ENCODE measurements at places on chromosomes 6 and 20.

- DNase-seq: no peak
Measured at GRCh38 chr20:47735412-47736400, 49.6 kb downstream of the SULF2 start.

GRCh38 chr6:22575190-22575589 lies 5.8 kb downstream of the HDGFL1 start:
- DNase-seq: no peak

DNA sequence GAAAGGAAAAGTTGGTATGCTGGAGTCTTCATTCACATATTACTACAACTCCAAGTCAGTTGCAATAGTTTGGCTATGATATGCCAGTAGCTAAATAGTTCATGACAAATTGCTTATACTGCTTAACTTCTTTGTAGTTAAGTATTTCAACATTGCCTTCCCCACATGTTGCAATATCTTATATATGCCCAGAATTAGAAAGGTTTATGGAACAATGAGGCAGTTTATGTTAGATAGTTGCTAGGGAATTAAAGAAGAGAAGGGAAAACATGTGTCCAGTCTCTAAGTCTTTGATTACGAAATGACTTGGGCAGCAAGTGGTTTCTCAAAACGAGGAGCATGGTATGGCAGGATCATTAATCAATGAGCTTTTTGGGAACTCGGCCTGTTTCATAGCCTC lies 145.8 kb downstream of the PLCB4 start:
- DNase-seq: no peak

DNA sequence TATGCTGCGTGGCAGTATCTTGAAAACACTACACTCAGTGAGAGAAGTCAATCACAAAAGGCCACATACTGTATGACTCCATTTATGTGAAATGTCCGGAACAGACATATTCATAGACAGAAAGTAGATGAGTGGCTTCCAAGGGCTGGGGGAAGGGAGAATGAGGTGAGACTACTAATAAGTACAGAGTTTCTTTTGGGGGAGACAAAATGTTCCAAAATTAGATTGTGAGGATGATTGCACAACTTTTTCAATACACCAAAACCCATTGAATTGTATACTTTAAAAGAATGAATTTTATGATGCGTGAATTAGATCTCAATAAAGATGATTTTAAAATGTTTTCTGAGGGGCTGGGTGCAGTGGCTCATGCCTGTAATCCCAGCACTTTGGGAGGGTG lies 9.2 kb upstream of the SPO11 start:
- DNase-seq: no peak

DNA sequence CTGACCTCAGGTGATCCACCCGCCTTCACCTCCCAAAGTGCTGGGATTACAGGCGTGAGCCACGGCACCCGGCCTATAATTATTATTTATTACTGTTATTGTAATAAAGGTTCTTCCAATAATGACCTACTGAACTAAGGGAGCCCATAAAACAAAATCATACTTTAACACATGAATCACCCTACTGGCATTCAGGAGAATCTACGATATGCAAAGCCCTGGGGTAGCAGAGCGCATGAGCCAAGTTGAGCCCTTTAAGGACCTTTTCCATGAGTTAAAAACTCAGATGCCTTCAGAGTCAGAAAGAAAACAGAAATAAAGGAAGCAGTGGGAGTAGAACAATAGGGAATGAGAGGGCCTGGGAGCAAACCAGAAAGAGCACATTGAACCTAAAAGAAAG lies 41.5 kb downstream of the SNRPB start:
- DNase-seq: no peak

- DNase-seq: no peak
Measured at GRCh38 chr20:54774426-54774825, 299.0 kb downstream of the DOK5 start.

DNA sequence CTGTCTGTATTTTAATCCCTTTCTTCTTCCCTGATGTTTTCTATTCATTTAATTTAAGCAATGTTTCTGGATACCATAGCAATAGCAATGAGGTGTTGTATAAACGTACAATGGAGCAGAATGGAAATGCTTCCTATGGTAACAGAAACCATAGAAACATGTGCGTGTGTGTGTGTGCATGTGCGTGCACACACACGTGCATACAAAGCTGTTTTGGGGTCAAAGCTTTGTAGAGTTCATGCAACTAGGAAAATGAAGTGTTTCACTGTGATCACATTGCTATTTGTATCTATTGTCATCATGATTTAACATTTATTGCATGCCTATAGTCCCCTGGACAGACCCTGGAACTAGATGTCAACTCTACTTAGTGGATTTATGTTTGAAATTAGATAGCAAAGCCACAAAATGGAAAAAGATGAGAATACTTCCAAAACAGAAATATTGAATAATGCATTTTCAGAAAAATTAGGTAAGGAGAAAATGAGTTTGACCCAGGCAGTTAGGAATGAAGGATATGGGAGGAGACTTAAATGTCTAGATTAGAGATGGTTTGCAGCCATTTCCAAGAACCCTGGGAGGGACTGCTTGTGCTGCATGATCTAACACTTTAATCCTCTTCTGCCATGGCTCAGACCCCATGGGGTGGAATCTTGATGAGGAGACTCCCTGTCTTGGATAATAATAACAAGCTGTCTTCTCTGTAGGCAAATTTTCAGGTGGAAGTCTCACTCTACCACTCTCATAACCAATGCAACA lies 124.4 kb downstream of the TRMT11 start:
- no peak for DNase-seq

GRCh38 chr6:73964241-73964854 lies 268.3 kb downstream of the CD109 start:
- no peak for DNase-seq

DNA sequence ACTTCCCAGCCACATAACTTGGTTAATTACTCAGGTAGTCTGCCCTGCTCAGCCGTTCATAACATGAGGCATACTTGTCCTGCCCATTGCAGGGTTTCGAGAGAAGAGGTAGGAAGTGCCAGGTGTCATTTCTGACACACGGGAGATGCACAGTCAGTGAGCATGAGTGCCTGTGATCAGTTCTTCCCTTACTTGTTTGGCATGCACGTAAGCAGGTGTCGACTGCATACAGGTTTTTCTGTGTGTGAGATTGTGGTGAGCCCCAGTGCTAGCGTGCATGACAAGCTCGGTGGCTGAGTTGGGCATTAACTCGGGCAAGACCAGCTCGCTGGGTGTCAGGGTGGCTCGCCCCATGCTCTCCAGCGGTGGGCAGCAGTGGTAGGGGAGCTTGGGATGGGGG lies 51.2 kb upstream of the SLC22A1 start:
- DNase-seq: no peak

- DNase-seq: no peak
Measured at GRCh38 chr6:43090559-43090956, 14.4 kb downstream of the PTK7 start.

DNA sequence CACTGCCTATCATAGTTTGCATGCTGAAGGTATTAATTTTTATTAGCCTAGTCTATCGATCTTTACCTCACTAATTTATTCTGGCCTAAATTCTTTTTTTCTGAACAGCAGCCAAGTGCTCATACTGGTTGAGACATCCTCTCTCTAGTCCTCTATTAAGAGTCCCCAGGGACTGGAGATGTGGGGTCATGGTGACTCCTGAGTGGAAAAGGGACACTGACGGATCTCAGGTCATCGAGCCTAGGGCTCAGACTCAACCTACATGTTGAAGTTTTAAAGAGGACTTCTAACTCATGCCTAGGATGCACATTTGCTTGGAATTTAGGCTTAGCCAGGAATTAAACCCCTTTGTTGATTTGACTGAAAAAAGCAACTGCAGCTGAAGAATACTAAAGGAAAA lies 378.1 kb downstream of the BTBD9 start:
- no peak for DNase-seq

GRCh38 chr6:149254253-149254652 lies 63.3 kb upstream of the TAB2 start:
- no peak for DNase-seq

GRCh38 chr6:154868143-154868594 lies 126.9 kb upstream of the TIAM2 start:
- no peak for DNase-seq

- no peak for DNase-seq
Measured at GRCh38 chr6:3795836-3796718, 44.6 kb upstream of the PXDC1 start.

- no peak for DNase-seq
Measured at GRCh38 chr6:159043251-159043650, 1.5 kb downstream of the TAGAP start.

DNA sequence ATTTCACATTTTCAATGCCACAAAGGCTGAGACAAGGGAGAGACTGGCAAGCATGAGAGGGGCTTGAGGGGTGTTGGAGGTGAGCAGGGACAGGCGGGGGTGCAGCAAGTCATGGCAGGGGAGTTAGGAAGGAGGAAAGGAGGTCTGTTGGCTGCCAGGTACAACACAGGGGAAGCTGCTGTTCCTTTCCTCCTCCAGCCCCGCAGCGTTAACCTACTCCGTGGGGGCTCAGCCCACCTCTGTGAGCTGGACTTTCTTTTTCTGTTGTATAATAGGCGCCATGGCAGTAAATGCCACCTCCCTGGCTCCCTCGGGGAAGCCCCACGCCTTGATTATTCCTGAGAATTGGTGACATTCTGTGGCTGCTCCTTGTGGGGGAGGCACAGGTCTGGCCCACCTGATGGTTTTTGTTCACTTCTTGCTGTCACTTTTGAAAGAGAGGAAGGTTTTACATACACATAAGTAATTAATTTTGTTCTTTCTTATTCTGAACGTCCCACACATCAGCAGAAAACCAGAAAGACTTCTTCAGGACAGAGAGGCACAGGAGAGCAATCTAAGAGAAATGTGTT lies 293.2 kb downstream of the TSHZ2 start:
- no peak for DNase-seq

GRCh38 chr6:157236040-157236725 lies 87.1 kb downstream of the TMEM242 start:
- no peak for DNase-seq

GRCh38 chr20:53918949-53919361 lies 151.4 kb downstream of the BCAS1 start:
- no peak for DNase-seq

GRCh38 chr6:63193324-63193723 lies 17.9 kb upstream of the FKBP1C start:
- no peak for DNase-seq

GRCh38 chr6:33384581-33385020 lies 7.0 kb upstream of the KIFC1 start:
- DNase-seq: no peak

GRCh38 chr20:36467076-36467999 lies 74.0 kb upstream of the MYL9 start:
- no peak for DNase-seq

GRCh38 chr6:164020142-164020541 lies 605.6 kb downstream of the QKI start:
- no peak for DNase-seq

DNA sequence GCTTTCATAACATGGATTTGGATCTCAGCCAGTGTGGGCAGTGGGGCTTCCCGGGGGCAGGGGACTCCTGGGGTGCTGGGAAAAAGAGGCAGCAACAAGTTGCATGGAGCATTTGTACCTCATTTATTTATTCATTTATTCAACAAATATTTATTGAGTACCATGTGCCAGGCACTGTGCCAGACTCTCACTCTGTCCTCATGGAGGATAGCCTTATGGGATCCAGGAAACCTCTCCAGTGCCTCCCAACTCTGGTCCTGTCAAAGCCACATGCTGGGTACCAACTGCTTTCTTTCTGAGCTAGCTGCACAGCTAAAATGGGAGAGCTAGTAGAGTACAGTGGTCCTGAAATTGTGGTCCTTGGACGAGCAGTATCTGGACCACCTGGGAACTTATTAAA lies 87.8 kb upstream of the EPB41L1 start:
- no peak for DNase-seq

DNA sequence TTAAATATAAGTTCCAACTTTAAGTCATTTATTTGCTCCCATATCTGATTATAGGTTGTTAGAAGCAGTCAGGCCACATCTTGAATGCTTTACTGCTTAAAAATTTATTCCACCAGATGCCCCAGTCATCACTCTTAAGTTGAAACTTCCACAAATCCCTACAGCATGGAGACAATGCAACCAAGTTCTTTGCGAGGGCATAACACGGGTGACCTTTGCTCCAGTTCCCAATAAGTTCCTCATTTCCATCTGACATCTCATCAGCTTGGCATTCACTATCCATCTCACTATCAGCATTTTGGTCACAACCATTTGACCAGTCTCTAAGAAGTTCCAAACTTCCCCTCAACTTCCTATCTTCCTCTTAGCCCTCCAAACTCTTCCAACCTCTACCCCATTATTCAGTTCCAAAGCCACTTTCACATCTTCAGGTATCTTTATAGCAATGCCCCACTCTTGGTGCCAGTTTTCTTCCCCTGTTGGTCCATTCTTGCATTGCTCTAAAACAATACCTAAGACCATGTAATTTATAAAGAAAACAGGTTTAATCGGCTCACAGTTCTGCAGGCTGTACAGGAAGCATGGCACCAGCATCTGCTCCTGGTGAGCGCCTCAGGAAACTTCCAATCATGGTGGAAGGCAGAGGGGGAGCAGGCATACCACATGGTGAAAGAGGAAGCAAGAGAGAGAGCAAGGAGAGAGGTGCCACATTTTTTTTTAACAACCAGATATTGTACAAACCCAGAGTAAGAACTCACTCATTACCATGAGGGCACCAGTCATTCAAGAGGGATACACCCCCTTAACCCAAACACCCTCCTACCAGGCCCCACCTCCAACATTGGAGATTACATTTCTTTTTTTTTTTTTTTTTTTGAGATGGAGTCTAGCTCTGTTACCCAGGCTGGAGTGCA lies 15.9 kb upstream of the ITPR3 start:
- DNase-seq: no peak

- DNase-seq: no peak
Measured at GRCh38 chr6:5865506-5866031, 141.2 kb downstream of the NRN1 start.

GRCh38 chr6:15296735-15297134 lies 50.9 kb downstream of the JARID2 start:
- no peak for DNase-seq

- DNase-seq: peak; percentile 26
Measured at GRCh38 chr6:112180095-112180820, 74.1 kb downstream of the LAMA4 start.

DNA sequence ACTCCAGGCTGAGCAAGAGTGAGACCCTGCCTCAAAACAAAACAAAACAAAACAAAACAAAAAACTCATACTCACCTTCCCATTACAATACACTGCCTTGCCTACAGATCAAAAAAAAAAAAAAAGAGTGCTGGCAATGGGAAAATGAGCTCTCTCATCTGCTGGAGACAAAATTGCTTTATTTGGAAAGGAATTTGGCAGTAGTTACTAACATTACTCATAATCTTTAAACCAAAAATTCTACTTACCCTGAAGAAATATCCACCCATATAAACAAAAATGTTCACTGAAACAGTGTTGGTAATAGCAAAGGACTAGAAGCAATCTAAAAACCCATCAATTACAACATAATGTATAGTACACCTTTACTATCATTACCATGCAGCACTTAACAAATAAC lies 120.4 kb downstream of the RNGTT start:
- no peak for DNase-seq

DNA sequence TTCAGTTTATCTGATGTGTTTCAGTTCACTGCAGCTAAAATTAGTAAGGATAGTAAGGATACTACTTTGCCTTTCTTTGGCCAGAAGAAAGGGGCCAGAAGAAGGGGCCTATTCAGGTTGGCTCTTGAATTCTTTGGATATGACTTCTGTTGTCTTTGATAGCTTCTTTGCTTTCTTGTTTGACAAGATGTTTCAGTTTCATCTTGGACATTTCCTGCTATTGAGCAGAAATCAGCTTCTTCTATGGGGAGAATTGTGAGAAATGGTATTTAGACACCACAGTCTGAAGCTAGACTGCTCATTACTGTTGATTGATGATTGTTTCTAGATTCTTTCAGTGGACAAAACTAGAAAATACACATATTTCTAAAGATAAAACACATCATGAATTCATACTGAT lies 23.2 kb downstream of the L3MBTL3 start:
- no peak for DNase-seq

- no peak for DNase-seq
Measured at GRCh38 chr20:64069614-64070243, 6.7 kb downstream of the TCEA2 start.
